ENCODE measurements at places on chromosomes 1 and 21.
A peak's percentile ranks its signal among the peaks of the same experiment; 100 is the strongest.

GRCh38 chr1:240341365-240342250 lies 249.9 kb downstream of the FMN2 start:
- peak; percentile 24 for DNase-seq

DNA sequence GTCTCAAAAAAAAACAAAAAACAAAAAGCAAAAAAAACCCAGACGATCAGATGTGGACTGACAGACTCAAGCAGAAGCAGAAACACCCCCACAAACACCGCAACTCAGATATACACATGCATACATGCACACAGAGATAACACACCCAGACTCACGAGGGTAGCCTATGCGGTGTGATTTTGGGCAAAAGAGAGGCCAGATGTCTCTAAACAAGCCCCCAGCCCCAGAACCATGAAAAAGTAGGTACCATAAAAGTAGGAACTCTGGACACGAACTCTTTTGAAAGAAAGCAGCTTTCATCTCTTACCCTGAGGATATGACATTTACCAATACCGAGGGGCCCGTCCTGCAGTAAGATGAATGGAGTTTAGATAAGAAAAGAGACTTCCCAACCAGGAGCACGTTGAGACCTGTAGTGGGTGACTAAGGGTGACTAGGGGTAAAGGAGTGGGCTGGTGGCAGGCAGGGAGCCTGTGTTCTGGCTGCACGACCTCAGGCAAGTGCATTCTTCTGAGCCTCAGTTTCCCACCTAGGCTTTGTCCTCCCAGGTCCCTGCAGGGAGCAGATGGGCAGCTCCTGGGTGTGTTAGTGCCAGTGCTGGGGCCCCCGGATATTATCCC lies 1.5 kb upstream of the TINAGL1 start:
- peak; percentile 60 for DNase-seq

DNA sequence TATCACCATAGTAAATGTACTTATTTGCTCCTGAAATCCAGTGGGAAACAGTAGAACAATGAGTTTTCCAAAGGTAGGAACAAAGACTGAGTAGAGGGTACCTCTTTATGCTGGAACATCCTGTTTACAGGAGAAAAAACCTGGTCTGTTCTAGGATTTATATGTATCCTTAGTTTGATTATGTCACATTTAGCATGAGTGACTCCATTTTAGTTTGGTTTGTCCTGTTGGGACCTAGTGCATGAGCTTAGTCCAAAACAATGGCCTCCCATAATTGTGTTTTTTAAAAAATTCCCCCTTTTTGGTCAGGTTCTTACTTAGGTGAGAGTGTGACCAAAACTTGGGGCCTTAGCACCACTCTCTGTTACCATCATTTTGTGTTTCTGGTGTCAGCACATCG lies 3.5 kb upstream of the MRPL55 start:
- DNase-seq = no peak

GRCh38 chr1:196361112-196361714 lies 247.0 kb downstream of the KCNT2 start:
- peak; percentile 29 for DNase-seq

GRCh38 chr1:112308716-112309115 lies 87.3 kb upstream of the CTTNBP2NL start:
- no peak for DNase-seq

DNA sequence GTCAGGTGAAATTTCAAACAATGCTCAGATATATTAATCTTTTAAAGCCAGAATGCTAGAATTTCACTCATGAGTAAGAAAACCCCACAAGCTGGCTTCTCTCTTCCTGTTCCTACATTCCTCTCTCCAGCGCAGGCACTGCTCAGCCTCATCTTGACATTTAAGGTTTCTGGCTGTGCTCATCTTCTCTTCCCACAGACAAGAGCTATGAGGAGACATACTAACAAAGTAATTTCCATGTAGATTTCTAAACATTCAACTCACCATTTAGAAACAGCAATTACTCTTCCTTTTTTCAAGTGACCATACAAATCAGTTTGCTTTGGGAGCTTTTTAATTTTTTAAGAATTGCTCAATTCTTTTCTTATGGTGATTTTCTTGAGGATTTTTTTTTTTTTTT lies 7.8 kb upstream of the LRRC8D start:
- no peak for DNase-seq

- no peak for DNase-seq
Measured at GRCh38 chr1:193519922-193520321, 333.5 kb upstream of the B3GALT2 start.

- no peak for DNase-seq
Measured at GRCh38 chr1:5164158-5164557, 509.7 kb downstream of the AJAP1 start.

DNA sequence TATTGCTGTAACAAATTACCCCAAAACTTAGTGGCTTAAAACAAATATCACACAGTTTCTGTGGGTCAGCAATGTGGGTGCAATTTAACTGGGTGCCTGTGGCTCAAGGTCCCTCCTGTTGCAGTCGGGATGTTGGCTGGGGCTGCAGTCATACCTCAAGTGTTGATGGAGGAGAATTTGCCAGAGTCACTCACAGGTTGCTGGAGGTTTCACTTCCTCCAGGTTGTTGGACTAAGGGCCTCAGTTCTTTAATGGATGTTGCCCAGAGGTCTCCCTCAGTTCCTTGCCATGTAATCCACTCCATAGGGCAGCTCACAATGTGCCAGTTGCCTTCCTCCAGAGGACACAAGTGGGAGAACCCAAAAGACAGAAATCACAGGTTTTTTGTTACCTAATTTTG lies 2.5 kb upstream of the TAF13 start:
- no peak for DNase-seq

- DNase-seq = peak; percentile 40
Measured at GRCh38 chr1:85438353-85438752, 26.6 kb downstream of the DDAH1 start.

- DNase-seq = no peak
Measured at GRCh38 chr1:2303016-2303775, 75.1 kb downstream of the SKI start.

DNA sequence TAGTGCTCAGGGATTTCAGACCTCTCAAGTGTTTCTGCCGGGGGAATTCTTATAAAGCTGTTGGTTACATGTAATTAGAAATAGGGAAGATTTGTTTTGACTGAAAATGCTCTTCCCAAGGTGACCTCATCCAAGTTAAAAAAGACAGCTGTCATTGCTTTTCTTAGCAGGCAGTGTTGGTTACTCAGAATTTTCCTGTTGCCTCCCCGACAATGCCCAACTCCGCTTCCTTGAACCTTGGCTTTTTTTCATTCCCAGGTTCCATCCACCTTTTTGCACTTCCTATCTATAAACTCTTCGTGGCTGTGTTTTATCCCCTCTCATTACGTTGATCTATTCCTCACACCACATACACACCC lies 825 bp upstream of the DPH5 start:
- no peak for DNase-seq

DNA sequence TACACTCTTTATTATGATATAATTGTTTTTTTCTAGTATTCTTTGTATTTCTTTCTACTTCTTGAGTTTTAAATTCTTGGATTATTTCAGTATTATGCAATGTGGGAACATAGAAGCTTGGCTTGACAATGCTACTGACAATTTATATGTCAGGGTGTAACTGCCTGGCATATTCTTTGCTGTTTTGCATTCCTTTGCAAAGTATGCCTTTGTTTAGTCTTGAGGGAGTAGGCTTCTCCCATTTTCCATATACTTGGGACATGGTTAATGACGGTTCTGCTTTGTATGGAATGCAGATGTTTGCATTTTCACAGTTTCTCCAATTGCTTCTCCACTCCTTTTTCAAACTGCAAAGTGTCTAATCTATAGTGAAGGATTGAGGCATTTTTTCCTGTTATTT lies 109.8 kb downstream of the HMCN1 start:
- DNase-seq = no peak

DNA sequence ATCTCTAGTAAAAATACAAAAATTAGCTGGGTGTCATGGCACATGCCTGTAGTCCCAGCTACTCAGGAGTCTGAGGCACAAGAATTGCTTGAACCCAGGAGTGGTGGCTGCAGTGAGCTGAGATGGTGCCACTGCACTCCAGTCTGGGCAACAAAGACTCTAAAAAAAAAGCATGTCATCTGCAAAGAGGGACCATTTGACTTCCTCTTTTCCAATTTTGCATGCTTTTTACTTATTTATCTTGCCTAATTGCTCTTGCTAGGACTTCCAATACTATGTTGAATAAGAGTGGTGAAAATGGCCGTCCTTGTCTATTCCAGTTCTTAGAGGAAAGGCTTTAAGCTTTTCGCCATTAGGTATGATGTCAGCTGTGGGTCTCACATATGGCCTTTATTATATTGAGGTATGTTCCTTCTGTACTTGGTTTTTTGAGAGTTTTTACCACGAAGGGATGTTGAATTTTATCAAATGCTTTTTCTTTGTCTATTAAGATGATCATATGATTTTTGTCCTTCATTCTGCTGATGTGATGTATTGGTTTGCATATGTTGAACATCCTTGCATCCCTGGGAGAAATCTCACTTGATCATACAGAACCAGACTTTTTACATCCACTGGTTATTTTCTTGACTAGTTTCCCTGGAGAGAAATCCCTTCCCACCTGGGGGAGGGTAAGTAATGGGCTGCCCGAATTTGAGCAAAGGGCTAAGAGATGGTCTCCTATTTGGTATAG lies 17.0 kb upstream of the RAP1GAP start:
- no peak for DNase-seq

DNA sequence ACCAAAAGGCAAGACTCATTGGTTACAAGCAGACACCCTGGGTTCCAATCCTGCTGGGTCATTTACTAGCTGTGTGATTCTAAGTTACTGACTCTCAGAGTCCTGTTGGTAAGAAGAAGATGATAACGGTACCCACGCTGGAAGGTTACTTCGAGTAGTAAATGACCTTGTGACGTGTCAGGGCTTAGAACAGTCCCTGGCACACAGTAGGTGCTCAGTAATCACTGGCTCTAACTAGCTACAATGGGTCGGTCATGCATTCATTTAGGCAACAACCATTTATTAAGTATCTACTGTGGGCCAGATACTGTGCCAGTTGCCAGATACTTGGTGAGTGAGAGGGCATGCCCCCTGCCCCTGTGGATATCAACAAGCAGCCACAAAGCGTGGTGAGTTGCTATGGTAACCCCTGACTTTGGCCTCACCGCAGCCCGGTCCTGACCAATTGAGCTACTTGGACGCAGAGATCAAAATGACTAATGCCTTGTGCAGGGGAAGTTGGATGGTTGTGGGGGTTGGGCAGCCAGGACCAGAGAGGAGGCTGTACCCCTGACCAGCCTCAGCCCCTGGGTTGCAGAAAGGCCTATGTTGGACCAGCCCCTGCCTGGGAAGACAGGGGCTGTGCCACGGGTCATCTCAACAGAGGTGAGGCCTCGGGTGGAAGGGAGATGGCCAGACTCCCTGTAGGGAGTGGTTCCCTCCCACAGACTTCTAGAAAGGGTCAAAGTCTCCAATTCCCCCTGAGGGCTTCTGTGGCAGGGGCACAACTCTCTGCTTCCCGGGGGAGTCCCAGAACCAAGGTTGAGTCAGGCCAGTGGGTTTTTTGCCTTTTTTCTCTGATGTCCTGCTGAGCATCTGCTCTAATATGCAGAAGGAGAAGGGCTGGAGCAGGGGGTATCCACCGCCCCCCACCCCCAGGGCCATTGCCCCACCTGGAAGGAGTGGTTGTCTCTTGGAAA lies 16.0 kb downstream of the DHRS3 start:
- DNase-seq = peak; percentile 32

GRCh38 chr1:107572674-107573211 lies 392.2 kb downstream of the VAV3 start:
- peak; percentile 49 for DNase-seq

DNA sequence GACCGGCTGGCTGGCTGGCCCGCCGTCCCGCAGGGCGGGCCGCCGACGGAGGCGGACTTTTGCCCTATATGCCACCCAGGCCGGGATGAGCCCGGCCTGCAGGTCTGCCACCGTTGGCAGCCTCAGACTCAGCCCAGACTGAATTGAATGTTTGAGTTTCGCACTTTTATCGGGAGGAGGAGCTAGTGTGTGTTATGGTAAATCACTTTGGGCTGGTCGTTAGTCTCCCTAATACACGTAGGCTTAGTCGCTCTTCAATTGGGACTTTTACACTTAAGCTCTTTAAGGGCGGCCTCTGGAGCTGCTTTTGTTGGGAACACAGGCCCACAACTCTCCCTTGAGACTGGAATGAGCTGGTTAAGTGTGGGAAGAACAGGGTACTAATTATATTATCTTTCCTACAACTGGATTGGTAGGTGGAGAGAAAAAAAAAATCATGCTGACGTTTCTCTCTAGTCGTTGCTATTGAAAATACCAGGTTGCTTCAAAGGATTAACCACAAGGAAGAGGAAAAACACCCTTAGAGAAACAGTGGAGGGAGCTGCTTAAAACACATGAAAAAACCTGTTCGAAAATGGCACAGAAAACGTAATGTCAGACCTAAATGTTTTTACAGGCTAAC lies 1.4 kb upstream of the IRF2BP2 start:
- DNase-seq = peak; percentile 85

DNA sequence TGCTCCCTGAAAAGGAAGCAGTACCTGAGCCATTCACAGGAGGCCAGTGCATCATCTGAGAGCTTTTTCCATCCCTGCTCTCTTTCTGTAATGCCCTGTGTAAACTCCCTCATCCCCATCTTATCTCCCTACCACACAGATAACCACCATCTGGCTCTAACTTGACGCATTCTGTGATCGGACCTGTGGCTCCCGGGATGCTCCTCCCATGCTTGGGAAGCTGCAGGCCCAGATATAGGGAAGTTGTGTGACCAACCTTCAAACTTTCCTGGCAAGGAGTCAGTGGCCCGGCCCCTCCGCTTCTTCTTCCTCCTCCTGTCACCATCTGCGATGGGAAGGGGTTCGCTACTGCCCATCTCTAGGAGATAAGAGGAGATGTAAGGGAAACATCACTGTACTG lies 21.1 kb downstream of the MKNK1 start:
- no peak for DNase-seq

GRCh38 chr1:187070076-187070475 lies 241.3 kb downstream of the PLA2G4A start:
- peak; percentile 89 for DNase-seq

GRCh38 chr21:38619480-38619879 lies 121.2 kb upstream of the ERG start:
- no peak for DNase-seq

GRCh38 chr1:226603022-226603857 lies 54.7 kb downstream of the STUM start:
- peak; percentile 22 for DNase-seq

GRCh38 chr1:100456880-100457279 lies 81.1 kb upstream of the GPR88 start:
- DNase-seq = no peak

GRCh38 chr1:168480997-168481396 lies 62.8 kb downstream of the XCL2 start:
- no peak for DNase-seq

DNA sequence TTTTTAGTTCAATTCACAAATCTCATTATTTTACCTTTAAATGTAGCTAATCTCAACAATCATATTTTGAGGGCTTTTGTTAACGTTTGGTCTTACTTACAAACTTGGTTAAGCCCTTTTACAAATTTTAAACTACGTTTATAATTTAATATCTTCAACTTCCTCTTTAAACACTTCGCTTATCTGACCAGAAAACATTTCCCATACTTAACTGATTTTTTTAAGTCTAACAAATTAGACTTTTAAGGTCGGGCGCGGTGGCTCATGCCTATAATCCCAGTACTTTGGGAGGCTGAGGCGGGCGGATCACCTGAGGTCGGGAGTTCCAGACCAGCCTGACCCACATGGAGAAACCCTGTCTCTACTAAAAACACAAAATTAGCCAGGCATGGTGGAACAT lies 300.9 kb downstream of the LMX1A start:
- no peak for DNase-seq

GRCh38 chr1:230937371-230937770 lies 41.3 kb downstream of the TTC13 start:
- DNase-seq = no peak

GRCh38 chr1:89904219-89904980 lies 83.6 kb downstream of the LRRC8D start:
- DNase-seq = no peak
